ENCODE measurements at places on chromosomes 11 and 22.

GRCh38 chr11:125348674-125349309 is 147.3 kb downstream of the FEZ1 start:
- DNase-seq = peak; percentile 69

DNA sequence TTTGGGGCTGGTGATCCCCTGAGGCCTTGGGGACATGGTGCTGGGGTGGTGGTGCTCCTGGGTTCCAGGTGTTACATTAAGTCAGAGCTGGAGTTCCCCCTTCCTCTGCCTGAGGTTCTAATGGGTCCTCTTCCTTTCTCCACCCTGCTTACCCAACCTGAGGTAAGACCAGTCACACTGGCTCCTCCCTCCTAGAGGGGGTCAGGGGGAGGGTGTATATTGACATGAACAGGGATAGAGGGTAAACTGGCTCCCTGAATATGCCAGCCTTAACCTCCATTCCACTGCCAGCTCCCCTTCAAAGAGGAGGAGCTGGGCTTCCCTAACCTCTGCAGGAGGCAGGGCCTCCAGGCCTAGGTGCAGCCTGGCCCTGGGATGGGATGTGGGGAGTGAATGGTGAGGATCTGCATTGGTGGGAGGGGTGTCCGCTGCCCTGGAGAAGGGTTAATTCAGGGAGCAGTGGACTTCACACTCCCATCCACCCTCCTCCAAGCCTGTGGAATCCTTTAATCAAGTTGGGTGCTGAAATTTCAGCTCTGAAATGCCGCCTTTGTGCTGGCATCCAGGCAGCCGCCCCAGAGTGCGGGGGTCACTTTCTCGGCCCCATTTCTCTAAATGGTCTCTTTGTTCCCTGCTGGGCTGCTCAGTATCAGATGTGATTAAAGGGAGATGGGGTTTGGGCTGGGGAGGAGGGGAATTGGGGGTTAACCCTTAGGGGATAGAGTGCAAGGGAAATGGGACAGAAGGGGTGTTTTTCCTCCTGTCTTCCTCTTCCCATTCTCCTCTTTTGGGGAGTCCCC is 15.2 kb downstream of the POLR2F start:
- DNase-seq = no peak

DNA sequence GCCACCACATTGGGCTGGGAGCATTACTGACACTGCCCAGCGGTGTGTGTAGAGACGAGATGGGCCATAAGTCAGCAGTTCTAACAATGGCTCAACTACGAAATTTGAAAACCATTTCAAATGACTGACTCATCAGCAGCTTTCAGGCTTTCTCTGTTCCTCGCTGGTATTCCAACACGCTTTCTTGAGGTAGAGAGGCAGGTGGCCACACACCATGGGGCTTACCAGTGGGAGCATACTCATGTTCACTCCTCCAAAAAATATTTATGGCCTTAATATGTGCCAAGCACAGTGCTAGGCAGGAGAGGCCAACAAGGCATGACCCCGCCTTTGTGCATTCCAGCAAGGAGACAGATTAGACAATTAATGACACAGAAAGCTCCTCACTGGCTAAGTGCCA is 20.3 kb downstream of the ARFGAP2 start:
- DNase-seq = no peak

- no peak for DNase-seq
Measured at GRCh38 chr11:121520243-121521144, 67.7 kb upstream of the SORL1-AS1 start.

DNA sequence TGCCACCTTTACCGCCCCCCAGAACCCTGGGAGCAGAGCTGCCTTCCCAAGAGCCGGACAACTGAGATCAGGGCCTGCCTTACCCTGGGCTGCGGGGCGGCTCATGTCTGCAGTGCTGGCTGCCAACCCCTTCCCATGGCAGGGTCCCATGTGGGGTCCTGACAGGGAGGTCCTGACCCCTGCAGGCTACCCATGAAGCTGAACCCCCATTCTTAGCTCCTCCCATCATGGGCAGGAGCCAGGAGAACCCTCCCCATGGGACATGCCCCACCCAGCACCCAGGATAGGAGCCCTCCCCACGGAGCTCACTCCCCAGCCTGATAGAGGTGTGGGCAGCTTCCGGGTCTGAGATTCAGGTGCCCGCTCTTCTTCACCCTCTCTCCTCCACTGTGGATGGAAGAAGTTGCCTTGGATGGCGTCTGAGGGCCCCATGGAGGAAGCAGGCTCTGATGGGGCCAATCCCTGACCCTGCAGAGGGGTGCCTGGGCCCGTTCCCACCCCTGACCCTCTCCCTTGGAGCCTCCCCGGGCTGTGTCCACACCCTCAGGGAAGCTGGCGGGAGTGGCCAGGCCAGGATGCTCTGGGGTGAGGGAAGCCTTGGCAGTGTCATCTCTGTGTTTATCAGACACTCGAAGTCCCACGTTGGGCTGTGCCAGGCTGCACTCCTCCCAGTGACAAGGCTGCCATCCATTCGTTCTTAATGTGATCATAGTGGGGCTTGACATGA is 1508.2 kb downstream of the BRD1 start:
- DNase-seq = no peak

DNA sequence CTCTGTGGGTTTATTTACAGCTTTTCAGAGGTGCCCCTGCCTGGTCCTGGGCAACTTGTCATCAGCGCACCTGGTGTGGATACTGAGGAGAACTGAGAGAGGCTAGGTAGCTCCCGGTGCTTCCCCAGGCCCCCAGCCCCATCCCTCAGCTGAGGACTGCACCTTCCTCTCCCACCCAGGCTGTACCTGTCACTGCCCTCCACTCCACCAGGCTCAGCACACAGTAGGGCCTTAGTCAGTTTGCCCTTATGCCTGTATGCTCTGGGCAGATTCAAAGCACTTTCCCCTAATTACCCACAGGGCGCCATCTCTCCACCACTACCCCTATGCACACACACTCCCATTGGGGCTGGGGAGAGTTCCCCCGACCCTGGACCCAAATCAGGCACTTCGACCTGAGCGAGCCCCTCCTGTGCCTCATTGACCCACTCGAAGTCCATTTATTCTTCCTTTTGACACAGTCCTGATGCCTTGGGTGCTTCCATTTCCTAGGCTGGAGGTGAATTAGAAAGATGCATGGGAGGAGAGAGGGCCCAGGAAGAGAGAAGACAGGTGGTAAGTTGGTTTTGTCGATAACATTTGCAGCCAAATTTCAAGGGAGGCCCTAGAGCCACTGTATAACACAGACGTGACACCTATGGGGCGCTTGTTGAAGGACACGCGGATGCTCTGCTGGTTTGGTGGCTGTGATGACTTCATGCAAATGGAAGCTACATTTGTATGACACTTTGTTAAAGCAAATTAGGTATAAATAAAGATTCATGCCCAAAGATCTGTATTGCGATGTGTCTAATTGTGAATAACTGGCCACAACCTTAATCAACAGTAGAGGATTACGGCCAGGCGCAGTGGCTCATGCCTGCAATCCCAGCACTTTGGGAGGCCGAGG is 13.8 kb upstream of the PICK1 start:
- no peak for DNase-seq

GRCh38 chr11:99419991-99420390 is 399.2 kb downstream of the CNTN5 start:
- no peak for DNase-seq

- DNase-seq = no peak
Measured at GRCh38 chr11:117219001-117219400, 12.9 kb downstream of the PCSK7 start.

DNA sequence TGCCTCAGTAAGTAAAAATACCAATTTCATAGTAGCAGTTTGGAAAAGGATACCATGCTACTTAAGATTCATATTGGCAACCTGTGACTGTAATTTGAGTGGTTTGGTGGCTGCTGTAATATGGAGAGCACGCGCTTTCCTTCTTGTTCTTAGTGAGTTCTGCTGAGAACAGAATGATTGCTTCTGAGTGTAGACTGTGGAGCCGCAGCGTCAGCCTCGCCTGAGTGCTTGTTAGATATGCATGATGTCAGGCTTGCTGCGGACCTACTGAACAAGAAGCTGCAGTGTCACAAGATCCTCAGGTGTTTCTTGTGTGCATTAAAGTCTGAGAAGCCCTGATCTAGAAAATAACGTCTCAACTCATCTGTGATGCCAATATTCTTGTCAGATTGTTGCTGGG is 143.2 kb downstream of the ARHGAP42 start:
- no peak for DNase-seq

DNA sequence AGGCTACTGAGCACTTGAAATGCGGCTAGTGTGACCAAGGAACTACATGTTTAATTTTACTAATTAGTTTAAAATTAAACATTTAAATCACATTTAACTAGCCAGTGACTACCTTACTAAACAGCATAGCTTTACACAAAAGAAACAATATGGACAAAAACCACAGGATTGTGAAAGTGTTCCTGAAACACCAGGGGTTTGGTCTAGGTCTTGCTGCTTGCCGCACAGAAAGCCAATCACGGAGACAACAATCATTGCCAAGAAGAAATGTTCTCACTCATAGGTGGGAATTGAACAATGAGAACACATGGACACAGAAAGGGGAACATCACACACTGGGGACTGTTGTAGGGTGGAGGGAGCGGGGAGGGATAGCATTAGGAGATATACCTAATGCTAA is 309.5 kb downstream of the C11orf87 start:
- no peak for DNase-seq

DNA sequence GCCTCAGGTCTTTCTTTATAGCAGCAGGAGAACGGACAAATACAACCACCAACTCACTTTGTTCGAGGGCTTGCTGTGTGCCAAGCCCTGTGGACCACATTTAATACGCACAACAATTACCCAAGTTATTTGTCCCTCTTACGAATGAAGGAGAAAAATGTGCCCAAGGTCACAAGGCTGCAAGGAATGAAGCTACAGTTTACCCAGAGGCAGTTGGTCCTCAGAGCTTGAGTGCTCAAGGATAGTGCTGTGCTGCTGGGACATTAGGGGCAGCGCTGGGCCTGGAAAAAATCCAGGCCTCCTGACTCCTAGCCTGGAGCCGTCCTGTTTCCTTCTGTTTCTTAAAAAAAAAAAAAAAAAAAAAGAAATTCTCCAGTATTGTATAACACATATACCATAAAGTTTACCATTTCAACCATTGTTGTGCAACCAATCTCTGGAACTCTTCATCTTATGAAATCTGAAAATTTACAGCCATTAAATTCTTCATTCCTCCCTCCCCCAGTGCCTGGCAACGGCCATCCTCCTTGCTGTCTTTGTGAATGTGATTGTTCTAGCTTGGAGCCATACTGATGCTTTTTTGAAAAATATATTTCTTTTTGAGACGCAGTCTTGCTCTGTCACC is 1.0 kb upstream of the C11orf86 start:
- no peak for DNase-seq

GRCh38 chr11:8335683-8336082 is 72.0 kb upstream of the LMO1 start:
- DNase-seq = no peak

- DNase-seq = no peak
Measured at GRCh38 chr11:119460097-119460496, 37.1 kb upstream of the THY1 start.

GRCh38 chr11:115678942-115679341 is 174.7 kb upstream of the CADM1 start:
- DNase-seq = no peak
